ENCODE measurements at places on chromosomes 5 and 9.

- no peak for DNase-seq
Measured at GRCh38 chr9:96484521-96484931, 34.6 kb downstream of the HABP4 start.

DNA sequence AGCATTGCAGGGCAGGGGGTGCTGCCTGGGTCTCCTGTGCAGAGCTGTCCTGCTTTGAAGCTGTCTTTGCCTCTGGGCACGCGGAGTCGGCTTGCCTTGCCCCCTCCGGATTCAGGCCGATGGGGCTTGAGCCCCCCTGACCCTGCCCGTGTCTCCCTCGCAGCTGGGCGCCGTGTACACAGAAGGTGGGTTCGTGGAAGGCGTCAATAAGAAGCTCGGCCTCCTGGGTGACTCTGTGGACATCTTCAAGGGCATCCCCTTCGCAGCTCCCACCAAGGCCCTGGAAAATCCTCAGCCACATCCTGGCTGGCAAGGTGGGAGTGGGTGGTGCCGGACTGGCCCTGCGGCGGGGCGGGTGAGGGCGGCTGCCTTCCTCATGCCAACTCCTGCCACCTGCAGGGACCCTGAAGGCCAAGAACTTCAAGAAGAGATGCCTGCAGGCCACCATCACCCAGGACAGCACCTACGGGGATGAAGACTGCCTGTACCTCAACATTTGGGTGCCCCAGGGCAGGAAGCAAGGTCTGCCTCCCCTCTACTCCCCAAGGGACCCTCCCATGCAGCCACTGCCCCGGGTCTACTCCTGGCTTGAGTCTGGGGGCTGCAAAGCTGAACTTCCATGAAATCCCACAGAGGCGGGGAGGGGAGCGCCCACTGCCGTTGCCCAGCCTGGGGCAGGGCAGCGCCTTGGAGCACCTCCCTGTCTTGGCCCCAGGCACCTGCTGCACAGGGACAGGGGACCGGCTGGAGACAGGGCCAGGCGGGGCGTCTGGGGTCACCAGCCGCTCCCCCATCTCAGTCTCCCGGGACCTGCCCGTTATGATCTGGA is 2.7 kb downstream of the CEL start:
- no peak for DNase-seq

DNA sequence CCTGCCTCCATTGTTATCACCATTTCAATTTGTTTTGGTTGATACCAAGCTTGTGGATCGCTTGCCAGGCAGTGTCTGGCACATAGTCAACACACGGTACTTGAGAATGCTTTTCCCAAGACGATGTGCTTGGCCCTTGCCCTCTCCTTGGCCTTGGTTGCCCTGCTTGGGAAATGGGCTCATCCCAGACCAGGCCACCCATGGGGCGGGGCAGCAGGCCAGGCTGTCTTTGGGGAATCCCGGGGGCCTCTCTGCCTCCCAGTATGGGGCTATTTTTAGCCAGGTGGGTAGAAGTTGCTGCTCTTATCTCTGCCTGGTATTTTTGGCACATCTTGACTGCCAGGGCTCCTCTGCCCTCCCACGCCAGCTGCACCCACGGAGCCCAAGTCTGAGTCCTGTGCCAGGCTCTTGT is 49.9 kb downstream of the LMX1B start:
- DNase-seq = peak; percentile 47

GRCh38 chr5:32031089-32031488 is 143.0 kb downstream of the GOLPH3 start:
- DNase-seq = no peak

GRCh38 chr5:137372773-137373160 is 126.4 kb downstream of the SPOCK1 start:
- DNase-seq = no peak

DNA sequence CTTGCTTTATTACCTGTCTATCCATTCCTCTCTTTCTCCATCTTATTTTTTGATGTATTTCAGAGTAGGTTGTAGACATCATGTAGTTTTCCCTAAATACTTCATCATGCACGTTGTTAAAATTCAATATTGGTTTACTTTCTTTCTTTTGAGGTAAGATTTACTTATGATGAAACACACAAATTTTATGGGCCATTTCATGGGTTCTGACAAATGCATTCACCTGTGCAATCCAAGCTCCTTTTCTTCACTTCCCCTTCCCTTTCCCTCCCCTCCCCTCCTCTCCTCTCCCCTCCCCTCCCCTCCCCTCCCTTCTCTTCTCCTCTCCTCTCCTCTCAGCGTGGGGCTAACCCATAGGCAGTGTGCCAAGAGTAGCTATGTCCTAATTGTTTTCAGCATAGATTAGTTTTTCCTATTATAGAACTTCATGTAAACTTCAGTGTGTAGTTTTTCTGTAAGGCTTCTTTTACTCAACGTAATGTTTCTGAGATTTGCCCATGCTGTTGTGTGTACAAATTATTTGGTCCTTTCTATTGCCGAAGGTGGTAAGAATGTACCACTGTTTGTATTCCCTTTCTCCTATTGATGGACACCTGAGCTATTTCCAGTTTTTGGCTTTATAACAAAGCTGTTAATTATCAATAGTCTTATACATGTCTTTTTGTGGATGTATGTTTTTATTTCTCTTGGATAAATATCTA is 92.9 kb upstream of the CLINT1 start:
- DNase-seq = no peak
